ENCODE measurements at places on chromosomes 1 and 21. TPM values are rescaled to one million over a fixed set of nuclear protein-coding genes. Genes with fewer than 3 reads are reported as not detected.

DNA sequence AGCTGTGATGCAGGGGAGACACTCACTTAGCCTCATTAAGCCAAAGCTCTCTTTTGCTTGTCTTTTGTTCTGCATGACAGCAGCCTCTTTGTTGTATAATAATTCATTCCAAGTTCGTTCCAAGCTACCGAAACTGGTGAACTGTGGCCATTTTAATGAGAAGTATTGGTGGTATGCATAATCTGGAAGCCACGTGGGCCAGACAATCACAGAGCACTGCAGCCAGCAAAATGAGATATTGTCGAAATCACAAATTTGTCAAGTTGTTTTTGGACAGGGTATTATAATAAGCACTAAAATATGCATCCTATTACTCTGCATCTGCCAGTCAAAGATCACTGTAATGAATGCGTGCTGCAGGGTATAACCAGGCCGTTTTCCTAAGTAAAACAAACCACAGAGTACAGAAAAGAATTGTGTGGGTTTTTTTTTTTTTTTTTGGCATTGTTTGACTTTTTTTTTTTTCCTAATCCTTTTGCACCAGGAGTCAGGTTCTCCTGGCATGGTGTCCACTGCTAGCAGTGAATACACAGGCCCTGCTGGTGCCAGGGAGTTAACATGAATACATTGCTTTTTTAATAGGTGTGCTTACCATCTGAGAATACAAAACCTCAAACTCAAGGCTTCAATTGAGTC is 423.9 kb downstream of the PTBP2 start:
- DNase-seq: no peak

DNA sequence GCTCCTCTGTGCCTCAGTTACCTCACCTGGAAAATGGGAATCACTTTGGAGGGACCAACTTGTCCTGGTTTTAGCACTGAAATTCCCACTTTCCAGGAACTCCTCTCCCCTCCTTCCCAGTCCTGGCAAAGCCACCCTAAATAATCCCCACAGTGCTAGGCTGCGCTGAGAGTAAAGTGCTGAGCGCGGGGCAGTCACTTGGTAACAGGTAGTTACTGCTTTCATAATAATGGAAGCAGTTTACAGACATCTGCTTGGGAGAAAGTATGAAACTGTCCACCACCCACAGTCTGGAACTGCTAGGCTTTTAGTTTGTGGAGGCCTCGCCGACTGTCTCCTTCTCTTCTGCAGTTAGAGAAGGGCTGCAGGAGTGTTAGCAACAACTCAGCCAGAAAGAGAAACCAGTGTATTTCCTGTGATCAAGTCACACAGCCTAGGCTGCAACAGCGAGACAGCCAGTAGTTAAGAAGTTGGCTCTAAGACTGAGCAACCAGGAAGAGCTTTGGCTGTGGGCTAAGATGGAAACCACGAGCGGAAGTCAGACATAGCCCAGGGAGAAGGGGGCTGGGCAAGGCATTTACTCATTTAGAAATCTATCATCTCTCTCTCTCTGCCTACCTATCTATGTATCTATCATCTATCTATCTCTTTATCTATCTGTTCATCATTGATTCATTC is 30.8 kb upstream of the ABCG1 start:
- no peak for DNase-seq

DNA sequence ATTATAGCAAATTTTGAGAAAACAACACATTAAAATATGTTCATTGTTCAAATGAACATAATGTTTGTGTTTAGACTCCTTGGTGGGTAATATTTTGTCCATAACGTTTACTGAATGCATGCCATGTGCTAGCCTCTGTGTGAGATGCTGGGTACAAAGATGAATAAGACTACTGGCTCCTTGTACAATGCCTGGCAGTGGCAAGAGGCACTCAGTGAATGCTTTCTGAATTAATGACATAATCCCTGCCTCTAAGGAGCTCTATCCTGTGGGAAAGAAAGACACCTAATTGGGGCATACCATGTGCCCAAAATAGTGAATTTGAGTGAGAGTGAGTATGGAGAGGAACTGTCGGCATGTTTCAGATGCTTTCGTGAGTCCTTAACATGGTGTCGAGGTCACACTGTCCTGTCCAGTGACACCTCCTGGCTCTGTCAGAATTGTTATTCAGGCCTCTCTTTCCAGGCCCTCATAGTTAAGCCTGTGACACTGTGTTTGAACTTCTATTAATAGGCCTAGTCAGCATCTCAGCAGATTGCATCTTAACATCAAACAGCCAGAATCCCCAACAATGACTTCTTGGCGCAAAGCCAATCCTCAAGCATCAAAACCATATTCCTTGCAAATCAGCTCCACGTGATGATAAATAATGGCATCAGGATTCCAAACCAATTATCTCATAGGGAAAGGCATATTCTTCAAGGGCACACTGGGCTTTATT is 32.8 kb upstream of the S1PR1 start:
- DNase-seq: no peak

GRCh38 chr1:88956003-88956402 is 36.4 kb downstream of the KYAT3 start:
- no peak for DNase-seq

GFI1 gene
- 0.80 TPM for total RNA-seq

GRCh38 chr21:17693801-17694200 is 81.1 kb upstream of the BTG3 start:
- no peak for DNase-seq

DNA sequence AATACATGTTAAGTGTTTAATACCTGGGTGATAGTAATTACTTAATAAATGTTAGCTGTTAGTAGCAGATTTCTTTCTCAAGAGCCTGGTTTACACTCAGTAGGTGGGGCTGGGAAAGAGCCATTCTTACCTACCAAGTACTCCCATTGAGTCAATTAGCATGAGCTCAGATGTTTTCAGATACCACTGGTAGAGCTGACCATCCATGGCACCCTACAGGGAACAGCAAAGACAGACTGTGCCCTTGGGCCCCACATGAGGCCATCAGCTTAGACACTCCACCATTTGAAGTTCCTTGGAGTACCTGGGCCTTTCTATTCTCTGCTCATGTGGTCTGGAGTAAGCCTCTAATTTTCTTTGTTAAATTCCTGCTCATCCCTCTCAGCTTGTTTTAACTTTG is 179.3 kb downstream of the CACNA1E start:
- no peak for DNase-seq

OR2T33 gene
- not detected for total RNA-seq

GRCh38 chr1:157734321-157734720 is 33.8 kb upstream of the FCRL3 start:
- no peak for DNase-seq

DNA sequence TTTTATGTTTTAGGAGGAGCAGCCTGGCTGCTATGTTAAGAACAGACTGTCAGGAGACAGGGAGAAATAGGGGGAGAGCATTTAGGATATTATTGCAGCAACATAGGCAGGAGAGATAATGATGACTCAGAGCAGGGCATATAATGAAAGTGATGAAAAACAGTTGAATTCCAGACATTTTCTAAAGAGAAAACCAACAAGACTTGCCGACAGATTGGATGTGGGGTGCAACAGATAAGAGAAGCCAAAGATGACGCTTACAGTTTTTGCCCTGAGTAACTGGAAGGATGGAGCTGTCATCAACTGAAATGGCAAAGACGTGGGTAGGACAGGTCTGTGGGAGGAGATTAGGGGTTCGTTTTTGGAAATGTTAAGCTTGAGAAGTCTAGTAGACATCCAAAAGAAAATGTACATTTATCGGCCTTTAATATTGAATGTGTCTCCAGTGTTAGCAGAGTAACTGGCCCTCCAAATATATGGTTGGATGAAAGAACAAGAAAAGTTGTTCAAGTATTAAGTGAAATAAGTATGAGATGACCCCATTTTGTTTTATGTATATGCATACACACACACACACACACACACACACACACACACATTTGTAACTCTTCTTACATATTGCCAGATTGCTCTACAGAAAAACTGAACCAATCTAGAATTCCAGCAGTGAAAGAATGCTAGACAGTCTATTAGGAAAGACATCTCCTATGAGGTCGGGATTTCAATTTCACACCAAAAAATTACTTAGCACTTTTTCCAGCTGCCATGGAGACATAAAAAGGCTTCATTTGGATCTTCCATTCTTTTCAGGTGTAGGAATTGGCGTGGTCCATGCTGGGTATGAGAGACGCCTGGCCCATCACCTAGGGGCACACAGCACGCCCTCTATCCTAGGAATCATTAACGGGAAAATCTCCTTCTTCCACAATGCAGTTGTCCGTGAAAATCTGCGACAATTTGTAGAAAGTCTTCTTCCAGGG is 17.2 kb downstream of the DNAJC16 start:
- DNase-seq: no peak

All from breast epithelium (tissue), 4 donors.